ENCODE measurements at places on chromosomes 5 and 9.

DNA sequence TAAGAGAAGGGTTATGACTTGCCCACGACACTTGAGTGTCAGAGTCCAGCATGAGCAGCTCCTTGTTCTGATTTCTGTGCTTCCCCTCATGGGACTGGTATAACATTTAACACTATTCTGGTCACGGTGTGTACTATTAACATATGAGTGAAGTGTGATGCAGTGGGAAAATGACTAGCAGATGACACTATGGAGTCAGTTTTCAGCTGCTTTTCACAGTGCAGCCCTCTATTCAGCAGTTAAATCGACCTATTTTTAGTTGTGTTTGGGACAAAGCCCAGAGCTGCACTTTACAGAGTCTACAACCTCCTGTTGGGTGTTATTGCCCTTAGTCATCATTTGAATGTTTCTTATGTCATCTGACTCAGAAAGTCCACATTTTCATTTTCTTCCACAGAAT is 59.1 kb downstream of the CHSY3 start:
- DNase-seq, result no peak

DNA sequence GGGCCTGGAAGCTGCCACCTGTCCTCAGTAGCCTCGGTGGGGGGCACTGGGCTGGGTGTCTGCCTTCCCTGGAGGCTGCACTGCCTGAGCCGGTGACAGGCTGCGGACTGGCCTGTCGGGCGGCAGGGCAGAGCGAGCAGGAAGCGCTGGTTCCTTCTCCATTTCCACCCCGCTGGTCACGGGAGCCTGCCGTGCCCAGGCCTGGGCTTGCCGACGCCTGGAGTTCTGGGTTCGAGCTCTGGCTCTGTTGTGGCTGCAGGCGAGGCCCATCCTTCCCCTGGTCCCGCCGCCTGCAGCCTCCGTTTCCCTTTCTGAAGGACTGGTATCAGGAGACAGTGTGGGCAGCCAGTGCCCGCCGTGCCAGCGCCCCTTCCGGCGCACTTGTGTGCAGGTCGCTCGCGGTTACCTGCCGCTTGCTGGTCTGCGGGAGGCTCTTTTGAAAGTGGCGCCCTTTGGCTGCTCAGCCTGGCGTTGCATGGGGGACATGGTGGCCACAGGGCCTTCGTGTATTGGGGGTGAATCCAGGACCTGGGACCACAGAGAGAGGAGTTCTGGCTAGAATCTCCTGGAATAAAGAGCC is 34.0 kb downstream of the RXRA start:
- DNase-seq, result no peak

- no peak for DNase-seq
Measured at GRCh38 chr5:59485107-59485506, 408.4 kb downstream of the PDE4D start.

GRCh38 chr9:73773896-73774295 is 622.2 kb downstream of the ANXA1 start:
- DNase-seq, result no peak

DNA sequence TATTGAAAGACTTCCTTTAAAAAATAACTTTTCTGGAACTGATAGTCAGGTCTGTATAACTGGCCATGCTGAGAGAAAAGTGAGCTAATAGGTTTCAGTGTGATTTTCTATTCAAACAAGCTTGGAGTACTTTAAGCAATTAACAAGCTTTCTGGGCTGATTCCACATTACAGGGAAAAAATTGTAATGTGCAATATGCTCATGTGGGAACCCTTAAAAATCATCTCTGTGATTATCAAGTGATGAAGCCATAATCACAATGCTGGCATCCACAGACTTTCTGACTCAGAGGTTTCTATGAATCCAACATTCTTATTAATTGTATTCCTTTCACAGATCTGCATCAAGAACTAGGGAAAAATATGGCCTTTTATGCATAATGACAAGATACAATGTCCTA is 212.2 kb upstream of the ACO1 start:
- DNase-seq, result no peak

DNA sequence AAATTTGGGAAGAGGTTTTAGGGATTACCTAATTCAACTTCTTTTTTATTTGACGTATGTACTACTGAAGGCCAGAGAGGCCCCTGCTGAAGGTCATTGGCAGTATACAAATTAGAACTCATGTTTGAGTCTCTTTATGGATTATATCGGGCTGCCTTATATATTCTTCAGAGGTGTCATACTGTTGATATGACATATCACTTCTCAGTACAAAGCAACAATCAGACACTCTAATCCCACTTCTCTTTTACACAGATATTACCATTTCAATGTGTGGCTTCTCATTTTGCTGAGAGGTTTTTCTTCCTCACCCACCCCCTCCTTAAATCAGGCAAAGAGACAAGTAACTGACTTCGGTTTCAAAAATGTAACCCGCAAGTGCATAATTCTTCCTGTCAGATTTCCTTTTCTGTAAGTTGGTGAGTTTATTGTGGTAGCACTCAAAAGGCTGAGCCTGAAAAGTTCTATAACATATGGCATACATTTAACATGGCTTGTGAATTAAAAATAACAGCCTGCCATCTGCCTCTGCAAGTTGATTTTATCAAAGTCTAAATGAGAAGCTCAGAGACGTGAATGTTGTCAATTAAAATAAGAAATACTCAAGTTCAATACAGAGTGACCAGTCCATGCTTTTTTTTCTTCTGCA is 163.6 kb upstream of the RORB start:
- no peak for DNase-seq

- DNase-seq, result no peak
Measured at GRCh38 chr9:14327036-14327435, 13.1 kb upstream of the NFIB start.

DNA sequence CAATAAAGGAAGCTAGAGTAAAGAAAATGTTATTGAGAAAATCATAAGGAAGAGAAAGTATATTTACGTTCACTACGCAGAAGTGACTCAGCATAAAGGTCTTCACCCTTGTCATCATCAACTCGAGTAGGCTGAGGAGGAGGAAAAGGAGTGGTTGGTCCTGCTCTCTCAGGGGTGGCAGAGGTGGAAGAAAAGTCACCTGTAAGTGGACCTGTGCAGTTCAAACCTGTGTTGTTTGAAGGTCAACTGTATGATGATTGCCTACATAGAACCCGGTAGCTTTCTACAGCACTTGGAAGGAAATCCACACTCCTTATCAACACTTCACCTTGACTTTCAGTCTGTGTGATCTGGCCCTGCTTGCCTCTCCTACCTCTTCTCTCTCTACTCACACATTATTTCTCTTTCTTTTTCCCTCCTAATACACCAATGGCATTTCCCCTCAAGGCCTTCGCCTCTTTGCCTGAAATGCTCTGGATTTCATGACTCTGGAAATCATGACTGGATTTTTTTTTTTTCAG is 109.3 kb upstream of the CPEB4 start:
- no peak for DNase-seq

DNA sequence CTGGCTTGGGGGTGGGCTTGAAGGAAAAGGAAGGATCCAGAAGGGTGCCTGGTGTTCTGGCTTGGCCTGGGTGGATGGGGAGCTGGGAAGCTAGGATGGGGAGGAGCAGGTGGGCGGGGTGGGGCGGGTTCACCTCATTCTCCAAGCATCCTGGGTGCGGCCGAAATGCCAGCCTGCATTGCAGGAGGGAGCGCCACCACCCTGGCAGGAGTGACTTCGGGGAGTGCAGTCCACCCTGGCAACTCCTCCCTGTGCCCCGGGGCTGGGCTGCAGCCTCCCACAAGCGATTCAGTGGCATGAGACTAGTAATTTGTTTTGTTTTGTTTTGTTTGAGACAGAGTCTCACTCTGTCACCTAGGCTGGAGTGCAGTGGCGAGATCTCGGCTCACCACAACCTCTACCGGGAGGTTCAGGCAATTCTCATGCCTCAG is 5.5 kb downstream of the TTC16 start:
- DNase-seq, result no peak

DNA sequence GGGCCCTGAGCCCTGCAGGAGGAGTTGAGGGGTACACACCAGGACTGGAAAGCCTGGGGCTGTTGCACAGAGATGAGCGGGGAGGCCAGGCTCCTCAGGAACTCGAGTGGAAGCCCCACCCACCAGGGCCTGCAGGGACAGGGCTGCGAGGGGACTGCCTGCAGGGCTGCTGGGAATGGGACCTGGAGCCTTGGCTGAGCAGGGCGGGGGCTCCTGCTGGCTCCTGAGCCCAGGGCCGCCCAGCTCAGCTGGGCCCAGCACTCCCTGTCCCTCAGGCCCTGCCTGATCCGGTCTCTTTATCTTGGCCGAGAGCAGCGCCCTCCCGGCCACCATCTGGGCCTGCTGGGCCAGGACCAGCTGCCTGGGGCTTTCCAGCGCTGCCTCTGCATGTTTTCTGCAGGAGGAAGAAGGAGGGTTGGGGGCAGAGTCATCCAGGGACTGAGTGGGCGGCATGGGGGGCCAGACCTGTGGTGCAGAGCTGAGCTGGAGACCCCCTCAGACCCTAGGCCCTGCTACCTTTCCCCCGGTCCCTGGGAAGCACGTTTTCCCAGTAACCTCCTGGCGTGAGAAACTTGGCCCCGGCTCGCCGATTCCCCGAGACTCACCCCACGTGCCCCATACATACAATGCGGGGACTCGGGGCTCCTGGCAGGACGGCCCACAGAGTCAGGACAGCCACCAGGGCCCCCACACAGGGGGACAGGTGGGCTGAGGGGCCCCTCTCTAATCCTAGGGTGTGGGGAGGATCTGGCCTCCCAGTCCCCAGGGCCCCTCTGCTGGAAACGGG is 9.4 kb downstream of the LCN12 start:
- DNase-seq, result no peak

DNA sequence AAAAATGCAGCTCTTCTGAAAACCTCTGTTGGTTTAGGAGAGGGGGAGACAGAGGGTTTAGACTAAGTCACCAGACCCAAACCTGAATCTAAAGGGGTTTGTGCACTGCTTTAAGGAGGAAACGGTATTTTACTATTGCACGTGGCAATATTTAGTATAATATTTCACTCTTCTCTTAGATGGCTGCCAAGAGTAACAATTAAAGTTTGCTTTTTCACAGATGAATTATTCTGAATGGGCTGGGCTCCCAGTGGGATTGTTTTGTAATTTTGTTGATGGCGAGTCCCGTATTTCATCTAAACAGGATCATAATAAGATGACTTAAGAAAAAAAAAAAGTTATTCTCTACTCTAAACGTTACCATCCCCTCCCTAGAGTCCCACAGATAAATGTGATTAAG is 245.4 kb downstream of the PCSK5 start:
- no peak for DNase-seq

DNA sequence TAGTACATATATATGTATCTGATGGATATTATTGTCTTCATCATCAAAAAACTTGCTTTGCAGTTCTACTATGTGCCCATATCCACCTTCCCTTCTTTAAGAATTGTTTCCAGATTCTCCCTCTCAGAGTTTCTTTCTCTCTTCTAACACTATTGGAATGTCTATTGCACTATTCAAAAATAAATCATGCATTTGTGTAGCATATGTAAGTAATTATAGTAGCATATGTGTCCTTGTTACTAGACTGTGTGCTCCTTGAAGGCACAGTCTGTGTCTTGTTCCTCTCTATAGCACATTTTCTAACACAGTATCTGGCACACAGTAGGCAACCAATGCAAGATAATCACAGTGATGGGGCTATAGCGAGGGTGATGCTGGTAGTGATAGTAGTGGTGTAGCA is 43.4 kb upstream of the TRIM32 start:
- DNase-seq, result no peak

DNA sequence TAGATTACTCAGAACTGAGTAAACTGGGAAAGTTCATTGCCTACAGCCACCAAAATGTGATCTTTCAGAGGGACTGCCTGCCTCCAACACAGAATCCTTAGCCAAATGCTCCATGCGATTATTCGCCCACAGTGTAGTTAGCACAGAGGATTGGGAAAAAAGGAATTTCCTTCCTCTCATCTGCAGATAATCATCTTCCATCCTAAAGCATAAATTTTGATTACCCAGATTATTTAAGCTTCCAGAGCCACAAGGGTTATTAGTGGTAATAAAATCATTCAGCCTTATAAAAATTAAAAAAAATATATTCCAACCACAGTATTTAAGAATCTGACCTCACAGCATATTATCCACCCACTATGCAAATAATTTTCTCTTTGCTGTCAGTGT is 285.3 kb upstream of the GRAMD2B start:
- DNase-seq, result no peak

DNA sequence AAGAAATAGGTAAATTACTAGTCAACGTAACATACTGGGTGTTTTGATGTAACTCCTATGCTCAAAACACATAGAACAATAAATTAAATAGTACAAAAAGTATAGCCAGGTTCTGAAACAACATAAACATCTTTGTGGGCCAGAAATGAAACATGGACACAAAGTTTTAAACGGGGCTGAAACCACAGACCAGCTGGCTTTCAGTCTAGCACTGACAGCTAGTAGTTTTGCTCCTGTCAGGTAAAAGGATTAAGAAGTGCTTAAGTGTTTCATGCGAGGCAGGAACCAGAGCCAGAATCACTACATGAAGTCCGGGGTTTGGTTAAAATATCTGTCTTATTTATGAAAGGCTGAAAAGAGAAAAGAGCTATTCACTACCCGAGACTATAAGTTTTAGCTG is 19.5 kb downstream of the DCAF10 start:
- no peak for DNase-seq

- DNase-seq, result no peak
Measured at GRCh38 chr5:124689653-124690052, 56.8 kb downstream of the ZNF608 start.

- no peak for DNase-seq
Measured at GRCh38 chr9:5008202-5008601, 23.1 kb downstream of the JAK2 start.

GRCh38 chr5:4674166-4674565 is 466.0 kb upstream of the ADAMTS16 start:
- DNase-seq, result no peak

DNA sequence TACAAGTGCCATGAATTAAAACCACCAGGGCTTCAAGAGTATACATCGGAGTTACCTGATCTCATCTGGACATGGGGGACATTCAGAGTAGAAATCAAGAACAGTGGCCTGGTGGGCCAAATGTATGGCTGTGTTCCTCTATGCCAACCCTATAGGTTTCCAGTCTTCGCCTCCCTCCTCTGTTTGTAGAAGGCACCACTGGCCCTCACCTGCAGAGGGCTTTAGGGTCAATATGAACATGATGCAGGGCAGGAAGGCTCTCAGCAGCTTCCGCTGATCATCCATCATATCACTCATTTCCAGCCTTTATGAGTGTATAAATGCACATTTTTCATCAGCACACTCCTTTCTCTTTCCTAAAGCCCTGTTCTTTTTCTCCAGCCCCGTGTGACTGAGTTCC is 555.5 kb upstream of the BRINP1 start:
- no peak for DNase-seq

- DNase-seq, result no peak
Measured at GRCh38 chr5:115490596-115490995, 54.0 kb downstream of the FEM1C start.

DNA sequence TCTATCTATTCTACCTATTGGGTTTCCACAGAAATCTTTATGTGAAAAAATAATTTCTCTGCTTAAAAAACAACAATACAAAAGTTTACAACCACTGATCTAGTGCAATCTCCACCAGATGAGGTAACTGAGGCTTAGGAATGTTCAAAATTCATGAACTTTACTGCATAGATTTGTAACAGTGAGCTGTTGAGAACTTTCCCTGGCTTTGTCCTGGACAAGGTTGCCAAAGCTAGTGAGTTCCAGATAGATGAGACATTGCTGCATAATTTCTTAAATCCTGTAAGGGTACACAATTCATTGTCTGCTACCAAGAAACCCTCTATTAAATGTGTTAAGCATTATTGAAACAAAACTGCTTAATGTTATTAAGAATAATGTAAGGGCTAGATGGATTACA is 102.7 kb downstream of the OSMR start:
- DNase-seq, result no peak

GRCh38 chr9:69645488-69645887 is 26.7 kb downstream of the APBA1 start:
- DNase-seq, result no peak

GRCh38 chr9:97504381-97505216 is 3.1 kb downstream of the TMOD1 start:
- no peak for DNase-seq

Measured in right renal pelvis (tissue), 4 donors.